Activated naive CD8-positive, alpha-beta T cell treated with anti-CD3 and anti-CD28 coated beads, Interleukin-2, amount 10 ng/mL, durations not matched to agents 7 days and 5 days (primary cell): ENCODE measurements at places on chromosomes 11 and 22. TPM values are rescaled to one million over a fixed set of nuclear protein-coding genes. Genes with fewer than 3 reads are reported as not detected.

GRCh38 chr11:96107143-96107824 is 183.4 kb upstream of the MTMR2 start:
- H3K4me3 ChIP-seq = no peak overlapping the region
- peaks cover 22% of the 10 kb centered on the region for H3K36me3 ChIP-seq
- H3K27ac ChIP-seq = no peak overlapping the region
- H3K4me1 ChIP-seq = peaks cover 9% of the 10 kb centered on the region

GRCh38 chr22:40764763-40765441 is 54.2 kb downstream of the SLC25A17 start:
- H3K27me3 ChIP-seq = no peaks in the 10 kb centered on the region
- peak overlapping the region; percentile 20 for H3K4me3 ChIP-seq
- peaks cover 1% of the 10 kb centered on the region for H3K36me3 ChIP-seq
- peaks cover 6% of the 10 kb centered on the region for H3K4me1 ChIP-seq
- DNase-seq = no peak

DNA sequence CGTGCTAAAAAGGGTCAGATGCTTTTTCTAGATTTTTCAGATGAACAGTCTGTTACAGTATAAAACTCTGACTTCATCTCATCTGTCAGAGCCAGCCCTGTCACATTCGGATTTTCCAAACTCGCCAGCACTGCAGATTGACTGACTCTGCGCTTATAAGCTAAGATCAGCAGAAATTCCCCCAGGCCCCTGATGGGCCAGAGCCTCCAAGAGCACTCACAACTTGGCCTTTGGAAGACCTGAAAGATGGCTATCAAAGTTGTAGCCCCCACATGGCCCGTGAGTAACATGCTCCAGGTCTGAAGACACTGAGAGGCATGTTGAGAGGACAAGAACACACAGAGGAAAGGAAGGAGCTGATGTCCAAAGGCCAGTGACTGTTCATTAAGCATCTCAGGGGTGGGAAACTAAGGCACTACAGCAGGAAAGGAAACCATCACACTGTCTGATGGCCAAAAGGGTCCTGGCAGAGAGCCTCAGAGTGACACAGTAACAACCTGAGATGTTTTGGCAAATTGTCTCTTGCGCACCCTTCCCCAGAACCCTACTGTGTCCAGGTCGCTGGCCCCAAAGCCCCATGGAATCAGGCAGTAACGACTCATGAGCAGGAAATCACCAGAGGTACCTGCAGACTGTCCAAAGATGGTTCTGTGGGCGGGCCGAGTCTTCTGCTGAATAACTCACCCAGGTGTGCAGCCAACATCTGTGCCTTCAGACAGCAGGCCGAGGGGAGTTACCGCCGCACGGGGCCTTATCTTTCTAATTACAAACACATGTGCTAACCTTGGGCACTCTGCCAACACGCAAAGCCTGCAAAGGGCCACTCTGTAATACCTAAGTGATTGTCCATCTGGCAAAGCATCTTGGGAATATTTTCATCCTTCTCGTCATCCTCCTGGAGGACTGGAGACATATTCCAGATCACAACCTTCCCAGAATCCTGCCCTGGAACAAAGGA is 23.6 kb downstream of the HIRA start:
- no peak for DNase-seq
- H3K4me1 ChIP-seq = peaks cover 5% of the 10 kb centered on the region
- no peak overlapping the region for H3K27ac ChIP-seq
- H3K27me3 ChIP-seq = no peaks in the 10 kb centered on the region
- no peak overlapping the region for H3K4me3 ChIP-seq
- peaks cover 13% of the 10 kb centered on the region for H3K36me3 ChIP-seq

DNA sequence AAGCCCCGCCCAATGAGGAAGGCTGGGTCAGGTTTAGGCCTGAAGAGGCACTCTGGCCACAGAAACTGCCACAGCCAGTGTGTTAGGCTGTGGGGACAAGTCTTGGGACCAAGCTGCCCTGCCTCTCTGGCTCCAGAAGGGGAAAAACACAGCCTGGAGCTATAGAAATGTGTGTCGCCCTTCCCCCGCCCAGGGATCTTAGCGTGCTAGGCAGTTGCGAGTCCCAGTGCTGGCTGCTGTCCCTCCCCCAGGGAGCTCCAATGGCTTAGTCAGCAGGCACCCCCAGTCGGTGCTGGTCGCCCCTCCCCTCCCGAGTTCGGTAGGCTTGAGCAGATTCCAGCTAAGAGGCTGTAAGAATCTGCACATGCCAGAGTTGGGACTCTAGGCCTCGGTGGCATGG is 99.5 kb upstream of the API5 start:
- H3K4me3 ChIP-seq = no peak overlapping the region
- no peak for DNase-seq
- no peaks in the 10 kb centered on the region for H3K36me3 ChIP-seq
- H3K27ac ChIP-seq = no peak overlapping the region

DNA sequence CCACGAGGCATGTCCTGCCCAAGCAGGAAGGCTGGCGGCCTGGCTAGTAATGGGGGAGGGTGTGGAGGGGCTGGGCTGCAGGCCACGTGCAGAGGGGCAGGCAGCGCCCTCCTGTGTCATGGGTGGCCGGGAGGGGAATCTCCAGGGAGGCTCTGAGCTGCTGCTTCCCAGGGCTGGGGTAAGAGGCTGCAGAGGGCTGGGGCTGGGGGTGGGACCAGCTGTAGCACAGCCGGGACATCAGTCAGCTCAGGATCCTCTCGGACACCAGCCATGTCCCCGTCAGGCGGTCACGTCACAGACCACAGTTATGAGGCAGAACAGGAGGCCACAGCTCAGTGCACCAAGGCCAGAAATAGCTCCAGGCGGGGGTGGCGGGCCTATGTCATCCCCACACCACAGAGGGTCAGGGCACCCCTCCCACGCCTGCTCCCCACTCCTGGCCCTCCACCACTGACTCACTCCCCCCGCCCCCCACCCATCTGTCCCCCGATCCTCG is 21.1 kb downstream of the RTN4R start:
- H3K4me1 ChIP-seq = peaks cover 35% of the 10 kb centered on the region
- H3K36me3 ChIP-seq = no peaks in the 10 kb centered on the region
- no peaks in the 10 kb centered on the region for H3K27me3 ChIP-seq

APOL5 gene
- not detected for total RNA-seq

HBG2 gene
- not detected for total RNA-seq

CD248 gene
- total RNA-seq = 80.3 TPM
